ENCODE measurements at places on chromosomes 13 and 19.

GRCh38 chr13:65095161-65096082 lies 2134.7 kb downstream of the PCDH9 start:
- no peak for DNase-seq

- no peak for DNase-seq
These were observed 56.4 kb upstream of the GJB6 start for GRCh38 chr13:20288561-20288960.

GRCh38 chr13:66264971-66265370 lies 965.2 kb downstream of the PCDH9 start:
- DNase-seq: no peak

DNA sequence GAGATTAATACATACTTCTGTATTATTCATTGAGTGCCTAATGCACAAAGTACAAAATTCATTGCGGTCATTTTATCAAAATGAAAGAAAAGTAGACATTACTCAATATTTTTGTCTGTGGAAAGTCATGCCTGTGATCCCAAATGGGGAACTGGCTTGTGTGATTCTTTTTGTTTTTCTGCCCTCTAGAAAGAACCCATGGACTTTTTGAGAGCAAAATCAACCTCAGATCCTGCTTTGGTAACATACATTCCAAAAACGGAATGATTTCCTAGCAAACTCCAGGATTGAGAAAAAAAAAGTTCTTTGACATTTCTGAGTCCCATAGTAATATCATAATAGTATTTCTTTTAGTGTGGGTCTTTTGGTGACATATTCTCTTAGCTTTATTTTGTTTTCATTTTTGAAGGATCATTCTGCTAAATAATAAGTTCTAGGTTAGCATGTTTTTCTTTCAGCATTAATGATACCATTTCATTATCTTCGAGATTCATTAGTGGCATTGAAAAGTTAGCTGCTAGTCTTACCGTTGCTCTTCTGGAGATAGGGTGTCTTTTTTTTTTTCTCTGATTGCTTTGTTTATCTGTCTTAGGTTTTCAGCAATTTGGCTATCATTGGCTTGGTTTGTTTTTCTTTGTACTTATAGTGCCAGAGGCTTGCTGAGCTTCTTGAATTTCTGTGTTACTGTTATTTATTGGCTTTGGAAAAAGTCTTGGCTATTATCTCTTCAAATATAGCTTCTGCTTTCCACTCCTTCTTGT lies 102.4 kb upstream of the CSNK1A1L start:
- no peak for DNase-seq

GRCh38 chr13:109383683-109384082 lies 402.7 kb downstream of the IRS2 start:
- no peak for DNase-seq

GRCh38 chr19:2336528-2337328 lies 8.2 kb downstream of the SPPL2B start:
- no peak for DNase-seq

GRCh38 chr13:78238911-78239310 lies 320.3 kb upstream of the EDNRB start:
- no peak for DNase-seq

DNA sequence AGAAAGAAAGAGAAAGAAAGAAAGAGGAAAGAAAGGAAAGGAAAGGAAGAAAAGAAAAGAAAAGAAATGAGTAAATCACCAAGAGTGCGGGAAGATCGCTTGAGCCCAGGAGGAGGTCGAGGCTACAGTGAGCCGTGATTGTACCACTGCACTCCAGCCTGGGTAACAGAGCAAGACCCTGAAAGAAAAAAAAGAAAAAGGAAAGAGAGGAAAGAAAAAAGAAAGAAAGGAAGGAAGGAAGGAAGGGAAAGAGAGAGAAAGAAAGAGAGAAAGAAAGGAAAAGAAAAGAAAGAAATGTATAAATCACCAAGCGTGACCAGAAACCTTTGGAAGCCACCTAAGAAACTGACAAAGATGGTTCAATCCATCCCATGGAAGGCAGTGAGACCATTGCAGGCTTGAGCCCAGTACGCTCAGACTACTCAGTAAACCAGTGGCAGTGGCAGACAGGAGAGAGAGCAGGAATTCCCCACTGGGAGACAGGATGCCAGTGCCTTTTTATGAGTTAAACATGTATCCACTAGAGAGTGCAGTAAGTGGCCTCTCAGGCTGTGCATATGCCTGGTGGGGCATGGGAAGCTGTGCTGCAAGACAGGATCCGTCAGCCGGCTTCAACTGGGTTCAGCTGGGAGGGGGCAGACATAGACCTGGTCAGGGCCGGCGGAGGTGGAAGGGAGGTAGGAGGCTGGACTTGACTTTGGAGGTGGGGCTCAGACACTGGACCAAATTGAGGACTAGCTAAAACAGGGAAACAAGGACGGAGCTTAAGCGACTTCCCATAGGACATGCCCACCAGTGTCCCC lies 4.8 kb downstream of the GPR42 start:
- DNase-seq: no peak

- no peak for DNase-seq
These were observed 349.5 kb downstream of the SLITRK1 start for GRCh38 chr13:83532809-83533208.

GRCh38 chr19:44517146-44517545 lies 12.3 kb downstream of the CEACAM20 start:
- no peak for DNase-seq

GRCh38 chr13:59112221-59112718 lies 1051.5 kb downstream of the DIAPH3 start:
- DNase-seq: no peak

DNA sequence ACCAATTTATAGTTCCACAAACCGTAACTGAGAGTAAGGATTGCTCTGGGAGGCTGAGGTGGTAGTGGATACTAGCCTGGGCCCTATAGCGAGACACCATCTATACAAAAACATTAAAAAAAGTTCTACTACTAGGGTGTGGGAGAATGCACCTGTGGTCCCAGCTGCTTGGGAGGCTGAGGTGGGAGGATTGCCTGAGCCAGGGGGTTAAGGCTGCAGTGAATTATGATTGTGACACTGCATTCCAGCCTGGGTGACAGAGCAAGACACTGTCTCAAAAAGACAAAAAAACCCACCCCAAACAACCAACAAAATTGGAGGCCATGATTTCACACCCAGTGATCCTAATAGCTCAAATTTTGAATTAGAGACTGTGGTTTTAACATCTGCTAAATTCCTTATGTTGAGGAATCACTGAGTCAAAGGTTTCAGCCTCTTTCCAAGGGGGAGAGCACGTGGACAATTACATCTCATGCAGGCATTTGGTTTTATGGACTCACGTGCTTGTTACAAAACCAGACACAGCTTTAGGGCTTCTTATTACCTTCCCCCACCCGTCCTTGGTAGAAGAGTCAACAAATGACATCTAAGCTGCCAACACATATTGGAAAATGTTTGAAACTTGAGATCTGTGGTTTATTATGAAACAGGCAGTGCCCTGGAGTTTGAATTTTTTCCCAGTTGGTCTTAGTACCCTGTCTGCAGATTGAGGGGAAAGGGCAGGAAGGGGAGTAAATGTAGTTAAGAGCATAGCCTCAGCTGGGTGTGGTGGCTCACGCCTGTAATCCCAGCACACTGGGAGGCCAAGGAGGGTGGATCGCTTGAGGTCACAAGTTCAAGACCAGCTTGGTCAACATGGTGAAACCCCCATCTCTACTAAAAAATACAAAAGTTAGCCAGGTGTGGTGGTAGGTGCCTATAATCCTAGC lies 18.5 kb downstream of the CYP2A6 start:
- DNase-seq: no peak

GRCh38 chr19:3575260-3575741 lies 2.6 kb downstream of the HMG20B start:
- no peak for DNase-seq

DNA sequence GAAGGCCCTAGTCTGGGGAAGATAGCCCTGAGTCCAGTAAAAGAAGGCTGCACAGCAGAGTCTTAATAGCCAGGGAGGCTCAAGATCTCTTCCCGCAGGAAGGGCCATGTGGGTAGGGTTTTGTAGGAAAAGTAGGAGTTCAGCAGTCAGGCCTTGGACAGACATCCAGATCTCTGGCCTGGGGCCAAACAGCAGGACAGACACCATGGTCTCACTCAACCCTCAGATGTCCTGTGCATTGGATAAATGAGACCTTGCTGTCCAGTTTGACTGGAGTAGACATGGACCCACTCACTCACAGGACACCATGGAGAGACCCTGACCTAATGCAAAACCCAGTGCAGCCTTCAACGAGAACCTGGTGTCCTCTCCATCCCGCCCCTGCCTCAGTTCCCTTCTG lies 3.9 kb downstream of the OCEL1 start:
- DNase-seq: no peak
